Activated T-helper 1 cell treated with anti-CD3 and anti-CD28 coated beads, Interleukin-2, amount 50 U/mL, for 16 hours (primary cell): ENCODE measurements at places on chromosomes 7 and 10.

- no peak for DNase-seq
Observed at GRCh38 chr10:110352930-110353243, 48.2 kb upstream of the SMNDC1 start.

DNA sequence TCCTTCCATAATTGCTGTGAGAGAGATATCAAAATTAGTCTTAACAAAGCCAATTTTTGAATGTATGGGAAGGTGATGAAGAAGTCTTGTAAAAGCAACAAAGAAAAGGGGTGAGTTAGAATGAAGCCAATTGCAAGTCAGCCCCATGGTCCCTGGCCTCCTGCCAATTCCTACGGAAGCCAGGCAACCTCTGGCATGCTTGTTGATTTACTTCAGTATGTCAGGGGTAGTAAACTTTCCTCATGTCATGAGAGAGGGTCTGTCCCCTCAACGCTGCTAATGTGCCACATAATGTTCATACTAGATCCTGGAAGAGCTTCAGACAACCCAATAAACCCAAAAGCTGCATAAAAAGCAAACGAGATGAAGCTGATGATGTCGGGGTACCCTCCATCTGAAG lies 159.1 kb upstream of the YAE1 start:
- DNase-seq, result no peak

DNA sequence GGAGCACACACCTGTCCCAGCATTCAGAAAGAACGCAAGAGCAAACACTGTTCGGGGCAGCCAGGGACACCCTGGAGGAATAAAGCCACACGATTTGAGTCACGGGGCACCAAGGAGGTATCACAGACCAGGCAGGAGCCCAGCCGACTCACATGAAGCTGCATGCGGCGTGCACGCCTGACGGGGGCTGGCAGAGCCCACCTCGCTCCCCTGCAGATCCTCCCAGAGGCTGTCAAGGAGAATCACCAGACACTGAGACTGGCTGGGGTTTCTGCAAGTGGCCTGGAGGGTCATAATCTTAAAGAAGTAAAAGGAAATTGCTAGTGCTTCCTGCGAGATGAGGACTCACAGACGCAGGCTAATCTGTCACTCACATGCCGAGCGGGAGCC lies 61.6 kb downstream of the TCERG1L start:
- no peak for DNase-seq

GRCh38 chr10:87757685-87758084 lies 60.3 kb downstream of the ATAD1 start:
- DNase-seq, result no peak

DNA sequence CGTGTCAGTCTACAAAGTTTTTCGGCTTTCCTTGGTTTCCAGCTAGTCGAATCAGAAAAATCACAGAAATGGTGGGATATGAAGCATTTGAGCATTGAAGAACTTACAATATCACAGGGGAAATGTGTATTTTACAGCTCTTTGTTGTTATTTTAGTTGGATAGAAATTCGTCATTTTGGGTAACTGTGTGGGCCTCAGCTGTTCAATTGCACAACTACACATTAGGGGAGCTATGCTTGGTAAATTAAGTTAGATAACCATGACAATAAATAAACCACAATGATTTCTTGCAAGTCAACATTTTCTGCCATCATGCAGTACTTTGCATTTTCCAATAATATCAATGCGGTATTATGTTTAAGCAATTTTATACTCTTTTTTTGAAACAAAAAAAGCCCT lies 80.4 kb upstream of the ANK3 start:
- DNase-seq, result no peak

DNA sequence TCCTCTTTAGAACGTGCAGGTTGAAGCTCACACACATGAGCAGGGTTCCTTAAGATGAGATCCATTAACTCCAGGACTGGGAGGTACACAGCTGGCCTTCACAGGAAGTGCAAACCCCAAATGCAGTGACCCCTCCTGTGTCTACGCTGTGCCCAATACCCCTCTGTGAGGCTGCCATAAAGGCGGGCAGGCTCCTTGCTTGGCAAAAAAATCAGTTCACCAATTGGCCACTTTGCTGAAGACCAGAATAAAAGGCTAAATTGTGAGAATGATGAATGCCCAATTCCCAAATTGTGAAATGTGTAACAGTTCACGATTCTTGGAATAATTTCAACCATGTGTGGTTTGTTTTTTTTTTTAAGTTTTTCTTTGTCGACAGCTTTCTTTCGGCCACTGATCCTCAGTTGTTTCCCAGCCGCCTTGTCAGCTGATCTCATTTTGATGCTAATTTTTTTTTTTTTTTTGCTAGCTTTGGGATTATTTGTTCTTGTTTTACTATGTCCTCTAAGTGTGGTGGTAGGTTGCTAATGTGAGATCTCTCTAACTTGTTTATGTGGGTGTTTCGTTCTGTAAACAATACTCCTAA lies 101.9 kb upstream of the PRSS58 start:
- no peak for DNase-seq

DNA sequence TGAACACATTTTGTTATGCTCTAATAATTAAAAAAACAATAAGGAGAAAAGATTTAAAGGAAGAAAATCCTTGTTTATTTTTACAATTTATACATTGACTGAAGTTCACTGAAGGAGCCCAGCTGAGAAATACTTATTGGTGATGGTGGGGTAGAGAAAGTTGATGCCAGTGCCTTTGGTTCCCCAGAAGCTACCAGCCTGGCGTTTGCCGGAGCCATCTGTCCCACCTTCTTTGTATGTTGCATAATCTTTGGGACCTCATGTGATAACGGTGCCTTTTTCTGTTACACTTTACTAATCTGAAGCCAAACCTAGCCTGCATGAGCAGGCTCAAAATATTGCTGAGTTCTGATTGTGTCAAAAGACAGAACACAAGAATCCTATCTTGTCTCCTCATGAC lies 22.7 kb downstream of the ZNF365 start:
- no peak for DNase-seq

DNA sequence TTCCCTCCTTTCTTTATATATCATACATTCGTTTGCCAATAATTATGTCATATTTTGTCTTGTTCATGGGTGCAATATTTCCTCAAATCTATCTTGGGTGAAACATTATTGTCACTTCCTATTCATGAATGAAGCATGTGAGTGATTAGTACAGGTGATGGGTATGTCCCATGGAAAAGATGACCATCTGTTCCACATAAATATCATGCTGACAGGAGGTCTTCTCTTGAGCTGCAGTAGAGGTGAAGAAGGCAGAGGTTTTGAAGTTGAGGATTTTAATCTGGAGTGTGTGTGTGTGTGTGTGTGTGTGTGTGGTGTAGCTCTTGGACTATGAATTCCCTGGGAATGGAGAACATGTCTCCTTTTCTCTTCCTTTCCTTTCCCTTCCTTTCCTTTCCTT lies 350.5 kb upstream of the CHRM2 start:
- no peak for DNase-seq

DNA sequence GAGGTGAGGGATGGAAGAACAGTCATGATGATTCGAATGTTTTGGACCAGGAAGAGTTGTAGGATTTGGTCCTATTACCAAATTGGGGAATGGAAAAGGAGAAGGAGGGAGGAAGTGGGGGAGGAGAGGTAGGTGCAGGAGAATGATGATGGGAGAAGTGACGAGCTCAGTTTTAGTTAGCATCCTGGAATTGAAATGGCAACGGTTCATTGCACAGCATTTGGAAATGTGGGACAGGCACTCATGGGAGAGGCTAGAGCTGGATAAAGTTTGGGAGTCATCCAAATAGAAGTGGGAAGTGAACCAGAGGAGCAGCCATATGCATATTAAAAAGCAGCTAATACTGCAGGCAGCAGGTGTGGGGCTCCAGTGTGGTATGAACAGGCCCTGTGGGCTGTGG lies 253.6 kb downstream of the SORCS3 start:
- DNase-seq, result no peak

DNA sequence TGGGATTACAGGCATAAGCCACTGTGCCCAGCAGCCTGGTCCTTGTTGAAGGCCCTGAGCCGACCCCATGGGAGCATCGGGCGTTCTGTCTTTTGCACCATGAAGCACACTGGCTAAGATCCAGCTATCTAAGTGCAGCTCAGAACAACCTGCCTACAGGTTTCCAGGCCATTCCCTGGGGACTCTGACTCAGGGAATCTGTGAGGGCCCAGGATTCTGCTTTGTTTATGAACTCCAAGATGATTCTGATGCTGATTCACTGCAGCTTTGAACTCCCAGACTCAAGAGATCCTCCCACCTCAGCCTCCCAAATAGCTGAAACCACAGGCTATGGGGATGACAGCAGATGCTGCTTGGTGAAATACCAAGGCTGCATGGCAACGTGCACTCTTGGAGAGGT lies 30.2 kb downstream of the NPTX2 start:
- DNase-seq, result no peak

GRCh38 chr7:131733604-131734003 lies 177.2 kb upstream of the PODXL start:
- DNase-seq, result no peak

GRCh38 chr7:130381468-130382312 lies 1.4 kb downstream of the CPA1 start:
- DNase-seq, result no peak

DNA sequence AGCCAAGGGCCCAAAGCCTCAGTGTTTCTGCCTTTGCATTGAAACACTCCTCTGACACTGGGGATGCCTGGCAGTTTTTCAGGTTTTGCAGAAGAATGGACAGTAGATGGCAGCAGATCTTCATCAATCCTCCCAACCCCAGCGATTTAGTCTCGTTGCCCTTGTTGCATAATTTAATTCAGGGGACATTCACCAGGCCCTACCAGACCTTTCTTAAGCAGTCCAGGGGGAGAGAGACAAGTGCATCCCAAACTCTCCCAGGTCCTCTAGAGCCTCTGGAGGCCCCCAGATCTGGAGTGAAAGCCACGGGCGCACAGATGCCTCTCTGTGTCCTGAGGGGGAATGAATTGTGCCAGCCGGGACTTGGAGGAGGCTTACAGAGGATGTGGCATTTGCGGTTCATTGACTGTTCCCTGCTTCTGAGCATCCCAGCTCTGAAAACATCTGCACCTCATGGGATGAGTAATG lies 29.6 kb downstream of the MINDY4 start:
- no peak for DNase-seq

DNA sequence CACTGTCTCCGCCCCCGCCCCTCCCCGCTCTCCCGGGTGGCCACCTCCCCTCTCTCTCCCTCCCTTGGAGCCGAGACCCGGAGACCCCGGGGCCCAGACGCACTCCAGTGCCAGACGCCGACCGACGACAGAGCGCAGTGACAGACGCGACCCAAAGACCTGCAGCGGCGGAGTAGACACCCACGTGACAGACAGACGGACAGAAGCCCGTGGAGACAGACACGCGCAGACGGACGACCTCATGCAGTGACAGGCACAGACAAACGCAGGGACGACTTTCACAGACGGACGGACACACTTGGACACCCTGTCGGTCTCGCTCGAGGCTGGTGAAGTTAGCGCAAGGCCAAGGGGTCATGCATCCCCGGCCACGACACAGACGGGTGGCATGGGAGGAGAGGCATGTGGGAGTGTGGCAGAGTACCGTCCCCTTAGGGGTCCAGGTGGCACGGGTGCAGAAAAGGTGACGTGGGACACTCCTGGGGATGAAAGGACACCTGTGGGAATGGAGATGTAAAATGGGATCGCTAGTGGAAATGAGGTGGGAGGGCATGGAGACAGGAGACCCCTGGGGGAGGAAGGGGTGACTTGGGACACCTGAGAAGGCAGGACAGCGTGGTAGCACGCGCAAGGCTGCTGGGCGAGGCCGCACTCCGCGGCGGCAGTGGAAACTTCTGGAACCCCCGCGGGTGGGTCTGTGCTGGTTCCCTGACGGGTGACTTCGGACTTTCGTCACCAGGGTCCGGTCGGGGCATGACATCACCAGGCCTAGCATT lies 456 bp upstream of the ACHE start:
- DNase-seq, result no peak

GRCh38 chr7:55148571-55148970 lies 129.8 kb downstream of the EGFR start:
- no peak for DNase-seq

DNA sequence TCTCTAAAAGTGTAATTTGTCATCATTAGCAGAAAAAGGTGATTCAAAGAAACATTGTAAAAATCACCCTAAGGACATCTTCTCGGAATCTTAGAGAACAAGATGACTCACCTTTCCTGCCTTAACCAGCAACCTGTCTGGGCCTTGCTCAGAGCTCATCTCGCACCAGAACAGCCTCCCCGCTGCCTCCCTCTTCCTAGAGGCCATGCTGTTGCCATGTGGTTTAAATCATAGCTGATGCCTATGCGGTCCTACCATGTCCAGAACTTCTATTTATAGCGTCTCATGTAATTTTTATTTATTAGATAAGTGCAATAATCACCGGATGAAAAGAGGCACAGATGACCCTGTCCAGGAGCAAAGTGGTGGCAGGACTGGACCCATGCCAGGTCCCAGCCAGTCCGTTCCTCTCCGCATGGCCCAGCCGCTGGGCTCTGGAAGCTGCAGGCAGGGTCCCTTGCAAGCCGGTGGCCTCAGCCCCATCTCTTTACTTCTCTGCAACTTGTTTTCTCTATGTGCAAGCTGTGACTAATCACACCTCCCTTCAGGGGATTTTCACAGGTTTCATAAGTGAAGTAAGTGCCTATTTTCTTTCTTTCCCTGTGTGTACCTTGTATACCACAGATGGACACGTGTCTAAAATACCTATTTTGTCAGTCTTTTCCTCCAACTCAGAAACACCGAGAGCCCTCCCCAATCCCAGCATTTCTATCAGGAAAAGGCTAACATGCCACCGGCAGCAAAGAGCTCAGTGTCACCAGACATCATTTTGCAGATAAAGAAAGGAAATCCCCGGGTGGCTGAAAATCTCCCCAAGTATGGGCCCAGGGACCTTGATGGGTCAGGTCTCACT lies 27.1 kb downstream of the KLF6 start:
- no peak for DNase-seq

DNA sequence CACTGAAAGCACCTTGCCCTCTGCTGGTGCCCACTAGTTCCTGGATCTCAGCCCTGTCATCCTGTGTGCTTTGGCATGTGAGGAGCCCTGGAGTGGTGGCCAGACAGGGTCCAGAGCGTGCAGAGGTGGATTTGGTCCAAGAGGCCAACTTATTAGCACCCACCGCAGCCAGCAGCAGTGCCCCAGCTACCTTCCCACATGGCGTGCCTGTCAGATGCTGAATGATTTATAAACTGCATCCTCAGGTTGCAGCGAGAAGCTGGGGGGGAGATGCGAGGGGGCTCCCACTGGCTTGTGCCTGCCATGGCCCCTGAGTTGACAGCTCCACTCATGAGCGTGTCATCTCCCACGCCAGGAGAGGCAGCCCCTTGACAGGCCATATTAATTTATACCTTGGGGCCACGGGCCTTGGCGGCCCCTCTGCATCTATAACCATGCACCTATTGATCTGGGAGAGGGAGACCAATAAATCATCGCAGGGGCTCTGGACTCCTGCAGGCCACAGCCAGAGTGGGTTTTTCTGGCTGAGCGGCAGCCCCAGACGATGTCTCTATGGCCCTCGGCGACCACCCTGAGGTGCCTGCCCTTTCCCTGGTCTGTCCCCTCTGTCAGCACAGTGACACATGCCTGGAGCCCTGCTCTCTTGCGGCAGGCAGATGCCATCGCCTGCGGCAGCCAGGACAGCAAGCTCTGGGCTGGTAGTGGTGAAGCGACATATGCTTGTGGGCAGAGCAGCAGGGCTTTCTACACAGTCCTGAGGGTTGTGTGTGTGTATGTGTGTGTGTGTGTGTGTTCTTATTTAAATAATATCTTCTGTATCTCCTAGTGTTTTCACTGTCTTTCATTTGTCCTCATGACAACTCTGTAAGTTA lies 120.8 kb downstream of the CDH23 start:
- no peak for DNase-seq

GRCh38 chr7:157309988-157310668 lies 26.7 kb upstream of the DNAJB6 start:
- DNase-seq, result no peak

GRCh38 chr10:27359792-27360355 lies 119.3 kb upstream of the ACBD5 start:
- no peak for DNase-seq

GRCh38 chr10:13661256-13661655 lies 74.5 kb downstream of the PRPF18 start:
- DNase-seq, result no peak
